NCI-H774 (cell line): ENCODE measurements at places on chromosomes 12 and 14.

- DNase-seq, result no peak
Observed at GRCh38 chr12:96886998-96887677, 19.9 kb upstream of the NEDD1 start.

- DNase-seq, result peak; percentile 21
Observed at GRCh38 chr12:44972746-44973421, 78.0 kb downstream of the DBX2 start.

DNA sequence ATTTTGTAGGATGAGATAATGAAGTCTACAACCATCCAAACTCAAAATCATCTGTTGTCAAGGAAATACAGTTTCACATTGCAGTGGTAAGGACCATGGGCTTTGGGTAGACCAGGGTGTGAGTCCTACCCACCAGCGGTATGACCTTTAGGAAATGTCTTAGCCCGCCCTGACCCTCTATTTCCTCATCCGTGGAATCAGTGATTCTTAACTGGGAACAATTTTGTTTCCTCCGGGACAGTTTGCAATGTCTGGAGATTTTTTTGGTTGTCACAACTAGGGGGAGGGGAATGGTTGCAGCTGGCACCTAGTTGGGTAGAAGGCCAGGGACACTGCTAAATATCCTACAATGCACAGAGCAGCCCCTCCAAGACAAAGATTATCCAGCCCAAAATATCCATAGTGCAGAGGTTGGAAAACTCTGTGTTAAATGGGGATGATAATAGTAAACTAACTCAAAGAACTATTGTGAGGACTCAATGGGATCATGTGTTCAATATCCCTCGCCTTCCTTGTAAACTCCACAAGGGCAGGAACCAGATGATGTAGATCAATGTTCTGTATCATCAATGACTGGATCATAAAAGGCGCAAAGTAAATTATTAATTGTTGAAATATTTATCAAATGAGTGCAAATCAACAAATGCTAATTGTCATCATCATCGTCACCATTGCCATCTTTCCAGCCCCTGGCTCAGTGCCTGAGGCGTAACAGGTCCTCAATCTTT, 15.7 kb upstream of the IFT81 start:
- no peak for DNase-seq

GRCh38 chr12:48775991-48776649, 12.8 kb downstream of the ADCY6 start:
- DNase-seq, result no peak

GRCh38 chr12:128191380-128191779, 75.6 kb upstream of the TMEM132C start:
- DNase-seq, result no peak

DNA sequence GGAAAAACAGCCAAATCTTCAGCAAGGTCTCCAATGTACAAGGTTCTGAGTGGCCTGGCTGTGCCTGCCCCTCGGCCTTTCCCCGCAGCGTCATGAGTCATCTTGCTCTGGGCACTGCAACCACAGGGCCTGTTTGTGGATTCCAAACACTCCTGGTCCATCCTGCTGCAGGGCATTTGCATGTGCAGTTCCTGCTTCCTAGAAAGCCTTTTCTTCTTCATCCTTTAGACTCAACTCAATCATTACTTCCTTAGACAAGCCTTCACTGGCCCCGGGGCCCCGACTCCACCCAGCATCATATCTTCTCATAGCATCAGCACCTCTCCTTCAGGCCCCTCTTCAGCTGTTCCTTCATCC, 101.8 kb upstream of the EGLN3 start:
- no peak for DNase-seq

- no peak for DNase-seq
Observed at GRCh38 chr14:31380106-31380505, 40.2 kb downstream of the HEATR5A start.

DNA sequence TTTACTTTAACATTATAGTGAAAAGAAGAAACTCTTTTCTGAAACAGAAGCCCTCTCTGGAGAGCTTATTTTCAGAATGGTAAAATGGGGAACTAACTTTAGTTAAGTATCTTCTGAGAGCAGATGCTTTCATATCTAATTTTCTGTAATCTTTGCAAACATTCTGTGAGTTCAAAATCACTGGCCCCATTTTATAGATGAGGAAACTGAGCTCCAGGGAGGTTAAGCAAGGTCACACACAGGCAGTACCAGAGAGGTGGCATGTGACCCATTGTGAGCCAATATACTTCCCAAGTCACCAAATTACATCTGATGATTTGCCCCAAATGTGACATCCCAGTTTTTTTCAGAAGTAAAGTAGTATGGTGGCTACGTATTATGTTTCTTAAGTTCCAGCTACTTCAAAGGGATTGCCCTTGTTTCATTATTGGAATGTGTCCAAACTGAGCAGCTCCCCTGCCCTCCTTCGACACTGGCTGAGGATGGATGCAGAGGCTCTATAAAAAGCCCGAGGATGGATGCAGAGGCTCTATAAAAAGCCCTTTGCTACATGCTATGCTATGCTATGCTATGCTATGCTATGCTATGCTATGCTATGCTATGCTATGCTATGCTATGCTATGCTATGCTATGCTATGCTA, 36.2 kb upstream of the NUDT4 start:
- DNase-seq, result no peak

- no peak for DNase-seq
Observed at GRCh38 chr12:45670346-45671065, 59.0 kb upstream of the ARID2 start.
